ENCODE measurements at places on chromosomes 2 and 18.

DNA sequence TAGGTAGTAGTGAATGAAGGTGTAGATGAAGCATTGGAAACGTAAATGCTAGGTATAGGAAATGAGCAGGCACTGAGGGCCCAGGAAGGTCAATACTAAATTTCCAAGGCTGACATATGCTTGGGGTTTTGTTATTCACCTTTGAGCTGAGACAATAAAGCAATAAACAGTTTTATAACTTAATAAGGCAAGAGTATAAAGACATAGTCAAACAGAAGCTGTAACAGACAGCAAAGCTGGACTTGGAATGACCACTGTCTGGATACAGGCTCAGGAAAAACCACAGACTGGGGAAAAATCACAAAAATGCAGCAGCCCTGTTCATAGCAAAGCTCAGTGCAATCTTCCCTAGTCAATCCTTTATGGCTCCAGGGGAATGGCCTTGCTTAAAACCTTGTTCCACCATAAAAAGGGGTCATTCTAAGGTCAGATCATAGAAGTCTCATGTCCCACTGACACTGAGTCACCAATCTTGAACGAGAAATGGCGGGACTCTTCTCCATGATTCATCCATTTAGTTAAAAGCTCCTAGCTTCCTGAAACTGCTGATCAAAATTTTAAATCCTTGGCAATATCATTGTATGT, 493.3 kb downstream of the CMPK2 start:
- DNase-seq = no peak

GRCh38 chr2:15927551-15928218, 12.7 kb upstream of the MYCN start:
- no peak for DNase-seq

GRCh38 chr2:25420820-25421237, 79.1 kb upstream of the DNMT3A start:
- no peak for DNase-seq

DNA sequence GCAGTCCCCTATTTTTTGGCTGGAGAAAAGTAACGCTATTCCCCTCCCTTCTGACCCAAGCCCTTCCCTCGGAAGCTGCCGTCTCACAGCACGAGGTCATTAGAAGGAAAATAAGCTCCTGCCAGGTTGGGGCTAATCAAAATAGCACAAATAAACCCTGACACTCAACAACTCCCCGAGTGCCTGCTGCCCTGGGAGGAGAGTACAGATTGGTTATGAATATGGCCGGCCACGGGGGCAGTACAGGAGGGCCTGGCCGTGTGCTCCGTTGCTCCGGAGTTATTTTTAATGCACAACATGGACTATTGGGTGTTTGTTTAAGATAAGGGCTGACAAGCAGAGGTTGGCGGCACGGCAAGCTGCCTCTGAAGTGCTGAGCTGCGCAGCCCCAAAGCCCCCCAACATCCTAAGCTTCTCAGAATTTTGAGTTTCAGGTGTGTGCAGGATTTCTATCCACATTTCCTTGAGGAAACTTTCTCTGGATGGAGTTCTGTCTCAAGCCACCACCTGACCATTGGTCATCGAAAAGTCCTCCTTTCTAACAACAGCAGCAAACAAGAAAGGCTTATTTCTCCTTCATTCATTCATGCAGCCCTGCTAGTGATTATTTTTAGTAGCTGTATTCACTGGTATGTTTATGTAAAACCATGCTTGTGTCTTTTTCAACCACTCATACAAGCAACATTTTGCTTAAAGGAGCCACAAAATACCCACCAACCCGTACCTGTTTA, 58.7 kb downstream of the PAX3 start:
- no peak for DNase-seq

DNA sequence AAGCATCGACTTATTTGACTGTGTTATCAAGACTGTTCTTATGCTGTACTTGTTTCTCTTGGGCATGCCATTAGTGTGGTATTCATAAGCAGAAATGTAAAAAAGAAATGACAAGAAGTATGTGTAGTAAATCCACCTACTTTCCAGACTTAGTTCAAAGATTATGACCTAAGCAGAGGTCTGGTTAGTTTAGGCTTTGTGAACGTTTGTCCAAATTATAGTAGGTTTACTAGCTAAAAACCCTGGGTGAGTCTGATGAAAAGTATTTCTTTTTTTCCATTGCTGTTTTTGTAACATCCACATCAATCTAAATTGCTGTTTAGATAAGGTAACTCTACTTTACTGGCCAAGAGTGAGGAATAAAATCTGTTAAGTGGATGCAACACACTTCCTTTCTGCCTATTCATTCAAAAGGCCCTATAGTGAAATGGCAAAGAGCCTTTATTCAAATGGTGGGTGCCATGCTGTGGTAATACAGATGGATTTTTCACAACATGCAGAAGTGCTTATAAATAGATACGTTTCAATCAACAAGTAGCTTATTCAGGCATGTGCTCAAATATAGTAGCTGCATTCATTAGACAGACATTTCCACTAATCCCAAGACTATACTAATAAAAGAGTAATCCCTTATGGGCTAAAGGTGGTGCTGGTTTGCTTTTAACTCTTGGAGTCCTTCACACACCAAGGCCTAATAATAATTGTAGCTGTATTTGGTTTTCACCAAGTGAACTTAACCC, 122.5 kb upstream of the LTBP1 start:
- DNase-seq = no peak

DNA sequence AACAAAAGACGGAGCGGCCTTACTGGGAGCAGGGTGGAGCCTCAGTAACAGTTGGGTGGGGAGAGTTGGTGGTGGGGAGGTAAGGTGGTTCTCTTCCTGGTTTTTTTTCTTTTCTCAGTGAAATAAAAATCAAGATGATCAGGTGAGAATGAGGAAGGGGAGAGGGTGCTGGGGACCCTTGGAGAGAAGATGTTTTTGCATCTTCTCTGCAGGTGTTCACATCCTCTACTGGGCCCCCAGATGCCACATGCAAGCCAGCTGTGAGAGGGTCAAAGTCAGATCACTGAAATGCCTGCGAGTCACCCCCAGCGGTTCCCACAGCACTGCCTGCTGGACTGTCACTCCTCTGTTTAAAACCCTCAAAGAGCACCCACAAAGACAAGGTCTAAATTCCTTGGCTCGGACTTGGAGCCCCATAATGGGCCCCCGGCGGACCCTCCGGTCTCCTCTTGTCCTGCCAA, 69.8 kb upstream of the FHL2 start:
- no peak for DNase-seq

- DNase-seq = no peak
Measured at GRCh38 chr2:38806733-38807059, 28.7 kb downstream of the GEMIN6 start.

DNA sequence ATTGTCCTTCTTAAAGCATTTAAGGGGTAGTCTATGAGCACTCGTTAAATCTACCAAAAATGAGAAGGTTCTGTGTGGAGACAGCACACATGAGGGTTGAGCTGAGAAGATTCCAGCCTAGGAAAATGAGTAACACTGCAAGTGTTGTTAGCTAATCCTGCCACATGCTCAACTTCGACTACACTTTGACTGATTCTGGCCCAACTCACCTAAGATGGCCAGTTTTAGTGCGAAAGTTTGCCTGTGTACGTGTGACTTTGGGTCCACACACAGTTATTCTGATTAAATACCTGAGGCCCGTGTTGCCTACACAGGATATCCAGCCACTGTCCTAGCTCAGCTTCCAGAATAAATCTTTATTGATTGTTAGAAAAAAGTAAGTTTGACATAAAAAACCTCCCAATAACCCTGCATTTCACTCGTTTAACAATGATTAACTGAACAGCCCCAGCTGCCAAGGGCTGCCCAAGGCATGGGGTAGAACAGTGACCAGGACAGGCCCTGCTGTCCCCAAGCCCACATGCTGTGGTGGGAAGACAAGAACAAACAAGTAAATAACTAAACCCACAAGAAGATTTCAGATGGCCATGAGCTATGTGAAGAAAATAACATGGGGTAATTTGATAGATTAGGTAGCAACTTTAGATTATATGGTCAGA, 14.7 kb upstream of the CERS6 start:
- no peak for DNase-seq

GRCh38 chr2:240791221-240791800, 28.7 kb downstream of the KIF1A start:
- no peak for DNase-seq

GRCh38 chr18:46070815-46071652, 1.0 kb downstream of the PSTPIP2 start:
- DNase-seq = no peak

DNA sequence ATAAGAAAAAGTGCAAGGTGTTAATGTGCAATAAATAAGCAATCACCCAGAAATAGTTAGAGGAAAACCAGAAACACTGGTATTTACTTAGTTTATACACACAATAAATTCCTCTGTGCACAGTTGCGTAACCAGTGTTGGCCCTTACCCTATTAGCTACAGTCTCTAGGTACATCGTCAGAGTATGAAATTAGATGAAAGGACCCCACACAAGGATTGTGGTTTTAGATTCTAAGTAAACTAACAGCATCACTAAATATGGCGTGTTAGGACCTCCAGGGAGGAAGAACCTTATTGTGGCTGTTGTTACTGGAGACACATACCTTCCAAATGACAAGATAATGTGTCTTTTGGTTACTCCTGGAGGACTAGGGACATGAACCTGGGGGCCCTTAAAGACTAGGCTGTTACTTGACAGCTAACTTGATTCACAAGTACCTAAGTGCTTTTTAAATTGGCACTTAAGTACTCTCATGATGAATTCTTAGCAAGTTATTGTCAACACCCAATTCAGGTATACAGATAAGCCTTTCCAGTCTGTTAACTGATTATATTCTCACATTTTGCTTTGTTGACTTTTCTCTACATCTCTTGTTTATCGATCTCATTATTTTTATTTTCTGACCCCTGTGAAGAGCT, 115.3 kb downstream of the FEZ2 start:
- no peak for DNase-seq

GRCh38 chr18:32550963-32551362, 80.3 kb upstream of the GAREM1 start:
- no peak for DNase-seq

DNA sequence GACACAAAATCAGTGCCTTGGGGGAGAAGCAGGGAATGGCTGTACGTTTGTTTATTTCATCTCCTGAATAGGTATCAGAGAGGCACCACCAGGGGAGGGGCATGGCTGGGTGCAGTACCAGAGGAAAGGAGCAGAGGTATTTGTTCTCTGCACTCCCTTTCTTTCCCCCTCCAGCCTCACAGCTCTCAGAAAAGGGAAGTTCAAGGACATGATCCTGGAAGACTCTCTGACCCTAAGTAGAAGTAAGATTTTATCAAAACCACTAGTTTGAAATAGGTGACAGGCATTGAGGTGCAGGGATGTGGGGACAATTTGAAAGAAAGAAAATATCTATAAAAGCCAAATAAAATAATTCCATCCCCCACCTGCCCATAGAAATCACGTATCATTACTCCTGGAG, 136.5 kb downstream of the LRRTM1 start:
- no peak for DNase-seq

- no peak for DNase-seq
Measured at GRCh38 chr2:180871649-180872048, 108.8 kb upstream of the UBE2E3 start.

DNA sequence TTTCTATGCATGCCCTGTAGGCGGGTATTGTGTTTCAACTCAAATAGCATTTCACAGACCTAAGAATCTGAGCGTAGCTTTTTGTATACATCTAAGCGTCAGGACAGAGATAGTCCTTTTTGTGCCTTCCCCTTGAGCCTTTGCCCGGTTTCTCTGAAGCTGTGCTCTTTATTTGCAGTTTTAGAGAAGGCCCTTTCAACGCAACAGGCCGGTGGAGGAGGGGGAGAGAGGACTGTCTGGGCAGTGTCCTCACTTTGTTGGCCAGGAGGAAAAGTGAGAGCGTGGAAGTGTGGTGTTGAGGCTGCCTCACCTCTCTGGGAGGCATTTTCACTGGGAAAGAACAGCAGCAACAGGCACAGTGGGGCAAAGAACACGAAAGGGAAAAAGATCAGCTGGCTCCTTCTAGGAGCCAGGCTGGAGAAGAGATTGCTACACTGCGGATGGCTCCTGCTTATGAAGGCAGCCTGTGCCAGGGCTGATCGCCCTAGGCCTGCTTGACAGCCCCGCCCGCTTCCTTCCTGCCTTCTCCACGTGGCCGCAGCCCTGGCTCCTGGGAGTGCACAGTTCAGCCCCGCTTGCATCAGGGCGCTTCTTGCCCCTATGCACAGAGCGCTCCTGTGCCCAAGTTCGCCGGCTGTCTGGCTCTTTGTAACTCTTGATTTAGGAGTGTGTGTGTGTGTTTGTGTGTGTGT, 195.6 kb upstream of the POU3F3 start:
- DNase-seq = no peak

- DNase-seq = no peak
Measured at GRCh38 chr2:12273111-12273510, 443.6 kb upstream of the TRIB2 start.

- DNase-seq = no peak
Measured at GRCh38 chr2:3251946-3252345, 125.7 kb downstream of the EIPR1 start.

DNA sequence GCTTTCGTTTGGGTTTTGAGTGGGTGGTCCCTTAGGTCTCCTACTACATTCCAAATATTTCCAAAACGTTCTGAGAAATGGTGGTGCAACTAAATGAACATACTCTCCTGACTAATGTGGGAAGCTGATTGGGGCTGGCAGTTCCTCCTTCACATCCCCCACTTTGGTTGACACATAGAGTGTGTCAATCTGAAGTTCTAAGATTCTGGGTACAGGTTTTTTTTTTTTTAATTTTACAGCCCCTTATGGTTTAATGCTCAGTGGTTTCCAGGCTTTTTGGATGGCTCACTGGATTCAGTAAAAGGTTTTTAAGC, 58.4 kb upstream of the ITGB6 start:
- no peak for DNase-seq

DNA sequence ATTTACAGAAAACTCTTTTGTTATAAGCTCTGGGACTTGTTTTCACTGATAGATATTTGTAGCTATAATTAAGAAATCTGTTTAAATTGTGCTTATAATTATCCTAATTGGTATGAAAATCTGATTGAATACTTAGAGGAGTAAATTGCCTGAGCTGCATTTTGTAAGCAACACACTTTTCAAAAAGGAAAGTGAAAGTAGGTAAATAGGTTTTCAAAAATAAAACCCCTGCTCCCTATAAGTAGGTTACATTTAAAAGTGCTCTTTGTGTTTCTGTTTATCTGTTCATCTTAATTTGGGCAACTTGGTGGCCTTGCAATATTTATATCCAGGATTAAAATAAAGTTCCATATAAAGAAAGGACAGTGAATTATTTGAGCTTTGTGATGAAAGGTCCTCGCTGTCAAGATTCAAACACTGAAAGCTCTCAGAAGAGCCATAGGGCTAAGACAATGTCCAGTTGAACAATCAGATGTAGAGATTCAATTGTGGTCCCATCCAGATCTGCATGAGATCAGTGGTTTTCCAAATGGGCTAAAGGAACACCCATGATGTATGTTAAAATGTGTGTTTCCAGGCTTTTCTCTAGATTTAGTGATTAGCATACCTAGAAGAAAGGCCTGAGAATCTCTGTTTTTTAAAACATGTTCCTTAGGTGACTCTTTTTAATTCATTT, 371.6 kb downstream of the RPRM start:
- DNase-seq = no peak

DNA sequence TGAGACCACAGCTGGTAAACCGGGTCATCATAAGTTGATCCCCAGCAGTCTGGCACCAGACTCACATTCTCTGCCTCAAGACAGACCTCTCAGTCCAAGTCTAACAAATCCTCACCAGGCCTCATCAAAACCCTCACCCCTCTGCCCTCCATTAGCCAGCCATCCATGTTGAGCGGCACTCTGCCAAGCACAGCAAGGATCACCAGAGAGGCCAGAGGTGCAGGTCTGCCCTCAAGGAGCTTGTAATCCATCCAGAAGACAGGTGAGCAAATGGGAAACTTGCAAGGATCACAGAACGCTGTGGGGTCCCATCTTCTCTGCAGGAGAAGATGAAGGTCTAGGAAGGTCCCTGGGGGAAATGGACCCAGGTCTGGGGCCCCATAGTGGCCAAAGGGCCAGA, 63.6 kb downstream of the TNS1 start:
- DNase-seq = no peak
